ENCODE measurements at places on chromosomes 2 and 18.

DNA sequence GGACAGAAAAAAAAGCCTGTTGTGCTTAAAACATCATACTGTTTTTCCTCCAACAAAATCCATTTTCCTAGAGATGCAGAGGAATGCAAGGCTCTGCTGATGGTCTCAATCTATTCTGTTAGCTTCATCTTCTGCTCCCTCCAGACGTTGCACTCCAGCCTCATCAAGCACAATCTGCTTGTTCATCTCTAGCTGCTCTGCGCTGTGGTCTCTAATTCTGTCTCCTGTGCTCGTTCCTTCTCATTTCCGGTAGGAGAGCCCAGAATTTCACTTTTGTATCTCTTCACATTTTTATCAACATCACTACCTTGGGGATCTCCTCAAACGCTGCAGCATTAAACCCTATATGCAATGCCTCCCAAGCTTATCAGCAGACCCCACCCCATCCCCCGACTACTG lies 708.9 kb downstream of the RNF144A start:
- no peak for DNase-seq

- peak; percentile 23 for DNase-seq
These were observed 96.2 kb upstream of the ZNF532 start for GRCh38 chr18:58768293-58768974.

DNA sequence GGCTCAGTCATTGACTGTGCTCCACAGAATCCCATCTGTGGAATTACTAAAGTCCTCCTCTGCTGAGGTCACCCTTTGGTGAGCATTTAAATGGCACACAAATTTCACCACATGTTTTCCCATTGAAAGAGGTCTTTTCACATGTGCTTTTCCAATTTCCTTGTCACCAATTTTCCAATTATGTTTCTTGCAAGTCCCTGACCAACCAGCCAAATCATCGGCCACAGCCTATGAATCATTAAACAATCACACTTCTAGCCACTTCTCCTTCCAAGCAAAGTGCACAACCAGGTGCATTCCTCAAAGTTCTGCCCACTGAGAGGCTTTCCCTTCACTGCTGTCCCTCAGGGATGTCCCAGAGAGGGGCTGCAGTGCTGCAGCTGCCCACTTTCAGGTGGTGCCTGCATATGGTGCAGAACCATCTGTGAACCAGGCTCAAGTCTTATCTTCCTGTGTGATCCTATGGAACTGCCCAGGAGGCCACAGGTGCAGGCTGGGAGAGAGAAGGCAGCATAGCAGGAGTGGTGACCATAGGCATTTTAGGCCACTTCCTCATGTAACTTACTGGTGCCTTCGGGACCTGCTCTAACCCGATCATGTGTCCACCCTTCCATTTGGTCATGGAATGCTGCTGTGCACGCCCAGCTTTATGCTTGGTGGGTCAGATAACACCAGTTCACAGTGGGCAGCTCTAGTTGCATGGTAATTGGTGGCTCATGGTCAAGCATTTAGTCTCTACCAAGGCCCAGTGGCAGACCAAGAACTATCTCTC lies 153.0 kb downstream of the SEPTIN10 start:
- no peak for DNase-seq

GRCh38 chr18:39487932-39488331 lies 1922.3 kb upstream of the CELF4 start:
- no peak for DNase-seq

- DNase-seq = no peak
These were observed 338 bp upstream of the THUMPD2 start for GRCh38 chr2:39779341-39779851.

GRCh38 chr18:9563331-9563730 lies 51.0 kb downstream of the PPP4R1 start:
- no peak for DNase-seq

DNA sequence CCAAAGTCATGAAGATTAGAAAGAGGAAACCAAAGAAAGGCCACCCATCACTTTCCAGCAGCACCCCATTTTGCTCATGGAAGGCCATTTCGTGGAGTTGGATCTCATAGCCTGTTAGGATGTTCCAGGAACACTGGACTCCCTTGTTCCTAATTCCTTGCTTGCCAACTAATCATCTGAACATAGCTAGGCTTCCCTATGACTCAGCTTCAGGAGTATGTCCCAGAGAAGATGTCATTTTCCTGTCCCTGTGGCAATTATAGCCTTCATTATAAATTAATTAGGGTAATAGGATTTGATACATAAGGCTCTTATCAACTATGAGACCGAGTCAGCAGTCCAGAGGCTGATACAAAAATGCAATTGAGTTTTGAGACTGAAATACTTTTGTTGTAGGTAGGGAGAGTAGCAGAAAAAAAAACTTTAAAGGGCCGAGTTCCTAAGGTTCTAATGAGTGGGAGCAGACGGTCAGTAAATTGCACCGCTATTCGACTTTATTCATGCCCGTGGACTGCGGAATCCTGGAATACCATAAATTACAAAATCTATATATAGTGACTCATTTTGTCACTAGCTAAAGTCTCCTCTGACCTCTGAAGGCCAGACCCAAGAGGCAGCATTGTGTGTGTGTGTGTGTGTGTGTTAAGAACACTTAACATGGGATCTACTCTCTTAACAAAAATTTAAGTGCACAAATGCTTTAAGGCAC lies 311.8 kb downstream of the FBXO15 start:
- DNase-seq = no peak

DNA sequence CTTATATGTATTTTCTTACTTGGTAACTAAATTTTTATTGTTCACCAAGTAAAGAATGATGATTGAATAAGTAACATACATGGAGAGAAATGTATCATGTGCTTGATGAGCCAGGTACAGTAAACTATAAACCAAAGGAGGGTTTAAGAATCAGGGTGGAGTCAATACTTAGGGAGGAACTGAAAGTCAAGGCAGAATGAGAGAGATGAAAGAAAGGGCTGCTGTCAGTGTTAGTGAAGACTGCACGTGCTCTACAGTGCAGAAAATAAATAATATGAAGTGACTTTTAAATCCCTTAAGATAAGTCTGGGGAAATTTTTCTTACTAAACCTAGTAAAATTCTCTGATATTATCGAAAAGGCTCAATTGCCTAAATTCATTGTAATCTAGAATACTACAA lies 986.0 kb downstream of the DSC3 start:
- DNase-seq = no peak

GRCh38 chr2:72024451-72025175 lies 123.0 kb downstream of the CYP26B1 start:
- DNase-seq = no peak

- DNase-seq = no peak
These were observed 992.7 kb downstream of the TMEM182 start for GRCh38 chr2:103754530-103754929.

- DNase-seq = no peak
These were observed 80.3 kb upstream of the GRB14 start for GRCh38 chr2:164701565-164701964.

GRCh38 chr2:194491409-194492115 lies 1165.5 kb upstream of the SLC39A10 start:
- no peak for DNase-seq

DNA sequence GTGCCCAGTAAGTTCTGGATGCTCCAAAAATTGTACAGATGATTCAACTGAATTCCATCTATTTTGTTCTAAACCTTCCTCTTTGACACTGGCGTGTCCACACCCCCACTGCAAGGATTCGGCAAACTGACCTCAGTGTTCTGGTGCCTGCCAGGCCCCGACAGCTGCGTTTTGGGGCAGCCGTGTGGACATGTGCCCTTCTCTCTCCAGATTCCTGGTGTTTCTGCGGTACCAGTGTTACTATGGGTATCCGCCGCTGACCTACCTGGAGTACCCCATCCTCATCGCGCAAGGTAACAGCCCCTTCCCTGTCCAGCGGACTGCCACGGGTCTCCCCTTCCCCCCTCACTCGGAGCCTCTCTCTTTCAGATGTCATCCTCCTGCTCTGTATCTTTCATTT lies 5.0 kb downstream of the SLC66A3 start:
- no peak for DNase-seq

DNA sequence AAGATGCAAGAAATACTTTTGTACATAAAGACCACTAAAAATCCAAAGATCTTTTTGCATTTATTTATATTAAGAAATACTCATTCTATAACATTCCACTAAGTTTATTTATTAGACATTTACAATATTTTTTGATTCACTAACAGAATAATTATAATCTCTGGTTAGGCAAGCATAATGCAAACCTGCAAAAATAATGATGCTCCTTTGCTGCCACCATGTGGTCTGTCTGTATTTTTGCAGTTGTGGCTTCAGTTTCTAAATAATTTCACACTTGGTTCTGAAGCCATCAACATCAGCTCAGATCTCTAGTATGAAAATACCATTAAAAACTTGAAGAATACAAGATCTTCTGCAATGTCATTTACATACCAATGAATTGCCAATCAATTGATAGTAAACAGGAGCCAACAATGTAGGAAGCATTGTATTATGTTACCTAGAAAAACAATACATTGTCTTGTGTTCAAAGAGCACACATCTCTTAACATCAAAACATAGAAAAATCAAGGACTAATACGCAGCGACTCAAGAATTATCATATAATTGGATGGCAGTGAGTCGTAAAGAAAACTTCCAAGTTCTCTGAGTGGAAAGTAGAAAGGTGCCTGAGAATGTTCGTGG lies 28.8 kb upstream of the WDR75 start:
- peak; percentile 24 for DNase-seq

GRCh38 chr2:146850746-146851145 lies 994.1 kb upstream of the ACVR2A start:
- no peak for DNase-seq

DNA sequence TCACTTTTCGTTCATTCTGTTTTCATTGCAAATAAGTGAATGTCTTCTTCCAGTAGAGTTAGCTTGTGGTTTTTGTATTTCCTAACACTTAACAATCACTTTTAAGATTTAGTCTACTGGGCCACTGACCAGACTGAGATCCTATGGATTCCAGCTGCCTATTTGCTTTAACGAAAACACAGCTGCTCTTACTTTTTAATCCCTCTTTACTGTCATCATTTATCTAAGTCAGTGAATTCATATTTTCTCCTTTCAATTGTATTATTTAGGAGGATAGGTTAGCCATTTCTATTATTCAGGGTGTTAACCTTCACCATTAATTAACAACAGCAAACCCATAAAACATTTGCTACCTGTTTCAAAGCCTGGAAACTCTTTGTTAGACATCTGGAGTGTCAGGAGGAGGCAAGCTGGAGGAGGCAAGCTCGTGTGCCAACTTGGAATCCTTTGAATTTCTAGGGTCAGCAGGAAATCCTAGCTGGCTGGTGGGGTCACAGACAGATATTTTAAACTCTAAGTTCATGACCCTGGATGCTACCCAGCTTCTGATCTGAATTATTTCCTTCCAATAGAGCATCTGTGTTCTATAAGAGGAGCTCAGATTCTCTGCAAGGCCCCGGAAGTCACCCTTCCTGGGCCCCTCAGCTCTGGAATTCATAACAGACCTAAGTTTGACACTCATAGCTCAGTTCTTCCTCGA lies 385.3 kb downstream of the RBM43 start:
- no peak for DNase-seq

DNA sequence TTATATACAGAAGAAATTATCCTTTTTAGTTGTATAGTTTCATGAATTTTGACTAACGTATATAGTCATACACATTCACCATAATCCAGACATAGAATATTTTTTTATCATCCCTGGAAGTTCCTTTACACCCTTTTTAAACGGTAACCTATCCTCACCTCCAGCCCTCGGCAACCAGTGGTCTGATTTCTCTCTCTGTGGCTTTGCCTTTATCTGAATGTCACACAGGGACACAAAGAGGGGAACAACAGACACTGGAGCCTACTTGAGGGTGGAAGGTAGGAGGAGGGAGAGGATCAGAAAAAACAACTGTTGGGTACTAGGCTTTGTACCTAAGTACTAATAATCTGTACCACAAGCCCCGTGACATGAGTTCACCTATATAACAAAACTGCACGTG lies 191.9 kb downstream of the MC4R start:
- DNase-seq = no peak

DNA sequence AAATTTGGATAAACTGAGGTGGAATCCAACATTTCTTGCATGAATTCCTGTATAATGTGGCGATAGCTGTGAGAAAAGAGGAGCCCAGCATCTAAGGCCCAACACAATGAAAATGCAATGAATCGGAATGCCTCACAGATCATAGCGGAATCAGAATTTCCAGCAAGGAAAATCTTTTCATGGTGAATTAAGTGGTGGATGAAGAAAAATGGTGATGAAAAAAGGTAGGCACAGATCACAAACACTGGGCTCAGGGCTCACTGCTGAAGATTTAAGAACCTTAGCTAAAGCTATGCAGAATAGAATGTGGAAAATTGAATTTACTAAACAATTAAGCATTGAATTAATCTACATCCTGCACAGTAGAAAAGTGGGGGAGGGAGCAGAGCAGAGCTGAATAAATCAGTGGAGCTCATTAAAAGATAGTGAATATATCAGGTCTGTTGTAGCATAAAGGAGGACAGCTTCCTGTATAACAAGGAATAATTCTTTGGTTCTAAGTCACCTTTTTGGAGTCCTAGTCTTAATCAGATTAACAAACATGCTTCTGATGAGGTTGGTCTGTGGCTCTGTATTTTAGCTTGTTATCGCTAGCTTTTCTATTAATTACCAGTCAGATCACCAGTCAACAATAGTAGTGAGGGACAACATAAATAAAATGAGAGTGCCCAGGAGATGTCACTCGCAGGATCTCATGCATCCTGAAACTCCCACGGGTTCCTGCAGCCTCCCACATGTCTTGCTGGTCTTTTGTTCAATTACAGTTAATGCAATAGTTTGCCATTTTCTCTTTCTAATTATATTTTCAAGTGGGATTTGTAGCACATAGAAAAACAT lies 27.0 kb downstream of the MEIS1 start:
- no peak for DNase-seq

GRCh38 chr2:203846490-203847105 lies 21.0 kb upstream of the CTLA4 start:
- DNase-seq = no peak

DNA sequence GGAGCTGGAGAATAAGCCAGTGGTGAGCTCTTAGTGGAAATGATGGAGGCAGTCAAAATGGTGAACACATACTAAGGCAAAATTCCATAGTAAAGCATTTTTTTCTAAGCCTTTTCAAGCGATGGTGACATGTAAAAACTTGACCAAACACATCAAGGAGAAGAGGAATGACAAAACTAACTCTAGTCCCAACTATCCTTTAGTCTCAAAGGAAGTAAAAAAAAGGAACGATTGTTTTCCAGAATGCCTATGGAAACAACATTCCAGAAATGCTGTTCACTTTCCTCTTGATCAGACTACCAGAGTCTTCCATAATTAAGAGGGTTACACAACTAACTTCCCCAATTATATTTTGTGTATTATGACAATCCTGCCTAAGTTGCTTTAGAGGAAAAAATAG lies 715.6 kb downstream of the EPHA4 start:
- DNase-seq = no peak

DNA sequence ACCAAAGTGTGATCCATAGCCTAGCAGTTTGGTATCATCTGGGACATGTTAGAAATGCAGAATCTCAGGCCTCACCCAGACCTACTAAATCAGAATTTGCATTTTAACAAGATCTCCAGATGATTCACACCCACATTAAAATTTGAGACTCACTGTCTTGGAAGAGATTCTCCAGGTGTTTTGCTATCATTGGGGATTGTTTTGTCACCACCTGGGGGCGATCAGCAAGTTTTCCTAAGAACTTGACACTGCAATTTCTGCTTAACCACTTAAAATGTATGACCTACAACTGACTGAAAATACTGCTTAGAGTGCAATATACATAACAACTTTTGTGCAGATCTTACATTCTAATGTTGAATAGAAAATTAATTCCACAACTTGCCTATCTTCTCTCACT lies 18.9 kb upstream of the ITGA4 start:
- peak; percentile 35 for DNase-seq

GRCh38 chr2:64606479-64607363 lies 47.0 kb downstream of the SERTAD2 start:
- no peak for DNase-seq

- DNase-seq = no peak
These were observed 69.4 kb downstream of the ANKRD44 start for GRCh38 chr2:197241153-197241552.

Measured in HCT116 (cell line).